ENCODE measurements at places on chromosomes 2 and 18. TPM values are rescaled to one million over a fixed set of nuclear protein-coding genes. Genes with fewer than 3 reads are reported as not detected.
A peak's percentile ranks its signal among the peaks of the same experiment; 100 is the strongest.

DNA sequence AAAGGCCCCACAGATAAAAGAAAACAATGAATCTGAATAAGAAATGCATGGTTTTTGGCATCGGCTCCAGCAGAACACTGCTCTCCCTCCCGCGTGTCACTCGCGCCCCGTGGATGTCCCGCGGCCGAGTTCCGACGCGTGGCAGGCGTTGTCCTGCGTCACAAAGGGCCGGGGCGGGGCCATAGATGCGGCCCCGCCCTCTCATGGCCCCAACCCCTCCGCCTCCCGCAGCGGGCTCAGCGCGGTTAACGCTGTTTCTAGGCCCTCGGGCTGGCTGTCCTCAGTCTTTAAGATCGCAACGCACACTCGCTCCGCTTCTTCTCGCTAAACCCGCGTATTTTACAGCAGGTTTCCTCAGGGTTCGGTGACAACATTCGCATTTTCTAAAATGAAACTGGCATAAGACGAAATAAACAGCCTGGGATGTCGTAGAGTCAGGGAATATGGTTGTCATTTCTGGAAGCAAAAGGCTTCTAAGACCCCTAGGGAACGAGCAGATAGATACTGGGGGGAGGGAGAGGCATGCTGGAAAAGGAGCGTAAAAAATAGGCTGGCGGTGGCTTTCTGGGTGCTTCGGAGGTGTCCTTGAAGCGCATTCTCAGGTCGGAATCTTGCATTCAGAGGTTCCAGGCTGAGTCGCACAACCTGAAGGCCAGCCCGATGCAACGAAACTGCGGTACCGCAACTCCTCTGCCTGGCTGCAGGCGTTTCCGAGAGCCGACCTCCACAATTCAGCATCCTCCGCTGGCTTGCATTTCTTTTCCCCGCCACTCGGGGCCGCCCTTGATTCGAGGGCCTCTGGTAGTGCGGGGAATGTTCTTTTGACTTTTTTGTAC is at the start of gene FKBP7:
FKBP7 (minus strand) TSS at position 162 of the 836 bp plus-strand sequence; CDS start at position 61, 101 bp downstream.
- H3K4me3 ChIP-seq, result peak within 1 kb of the TSS; percentile 89
- DNase-seq, result no peak
- peak within 1 kb of the TSS; percentile 81 for H3K27ac ChIP-seq
- H3K27me3 ChIP-seq, result no peaks in the 10 kb centered on the region
- peaks cover 25% of the 10 kb centered on the region for H3K4me1 ChIP-seq

DNA sequence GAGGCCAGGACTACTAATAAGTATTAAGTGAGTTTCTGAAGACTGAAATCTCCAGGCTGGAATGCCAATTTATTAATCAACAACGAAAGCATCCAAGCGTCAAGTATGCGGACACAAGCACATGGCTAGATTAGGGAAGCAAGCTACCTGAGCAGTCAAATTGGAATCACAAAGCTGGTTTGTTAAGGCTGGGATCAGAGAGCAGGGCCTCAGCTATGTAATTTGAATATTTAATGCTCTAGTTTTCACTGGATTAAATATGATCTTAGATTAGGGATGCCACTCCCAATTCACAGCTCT is 5.7 kb downstream of the CCL20 start:
- H3K4me3 ChIP-seq, result no peak overlapping the region
- no peak for DNase-seq
- peaks cover 5% of the 10 kb centered on the region for H3K4me1 ChIP-seq
- no peaks in the 10 kb centered on the region for H3K36me3 ChIP-seq
- peak overlapping the region; percentile 51 for H3K27ac ChIP-seq

The LBX2 gene
- 9.6 TPM for total RNA-seq

The NYAP2 gene
- not detected for total RNA-seq
